ENCODE measurements at places on chromosomes 16 and 17.

- DNase-seq = peak; percentile 88
- H3K4me3 ChIP-seq = no peak overlapping the region
- no peaks in the 10 kb centered on the region for H3K27me3 ChIP-seq
Measured at GRCh38 chr16:86991679-86992078, 325.5 kb downstream of the C16orf95 start.

GRCh38 chr16:22648141-22648540 is 137.4 kb downstream of the NPIPB5 start:
- no peaks in the 10 kb centered on the region for H3K36me3 ChIP-seq
- no peak for DNase-seq
- H3K27me3 ChIP-seq = peaks cover 20% of the 10 kb centered on the region

DNA sequence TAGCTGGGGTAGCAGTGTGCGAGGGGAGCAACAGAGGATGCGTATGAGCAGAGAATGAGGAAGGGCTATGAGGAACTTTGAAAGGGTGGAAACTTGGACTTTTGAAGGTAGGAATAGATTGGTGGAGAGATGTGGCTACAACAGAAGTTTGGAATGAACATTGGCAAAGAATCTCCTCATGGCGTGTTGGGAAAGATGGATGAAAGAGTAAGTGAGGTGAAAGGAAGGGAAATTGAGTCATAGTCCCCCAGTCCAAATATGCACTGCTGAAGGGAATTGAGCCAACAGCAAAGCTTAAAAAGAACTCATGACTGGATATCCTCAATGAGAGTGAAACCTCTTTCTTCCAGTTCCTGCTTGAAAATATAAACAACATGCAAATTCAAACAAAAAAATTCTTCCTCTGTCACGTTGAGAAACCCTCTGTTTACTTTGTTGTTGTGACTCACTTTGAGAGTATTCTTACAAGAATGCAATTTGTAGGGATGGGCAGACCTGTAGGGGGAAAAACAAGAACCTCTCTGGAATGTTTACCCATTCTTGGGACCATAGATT is 313.2 kb upstream of the KCNJ16 start:
- DNase-seq = peak; percentile 99
- no peaks in the 10 kb centered on the region for H3K36me3 ChIP-seq
- H3K27ac ChIP-seq = peak overlapping the region; percentile 99
- H3K4me1 ChIP-seq = peaks cover 20% of the 10 kb centered on the region

DNA sequence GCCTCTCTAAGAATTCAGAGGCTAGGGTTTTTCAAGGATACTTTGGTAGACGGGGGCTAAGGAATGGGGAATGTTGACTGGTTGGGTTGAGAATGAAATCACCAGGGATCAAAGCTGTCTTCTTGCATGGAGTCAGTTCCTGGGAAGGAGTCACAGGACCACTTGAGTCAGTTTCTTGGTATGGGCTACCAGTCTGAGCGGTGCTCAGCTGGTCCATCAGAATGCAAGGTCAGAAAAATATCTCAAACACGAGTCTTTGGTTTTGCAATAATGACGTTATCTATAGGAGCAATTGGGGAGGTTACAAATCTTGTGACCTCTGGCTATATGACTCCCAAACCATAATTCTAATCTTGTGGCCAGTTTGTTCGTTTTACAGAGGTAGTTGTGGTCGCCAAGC is 18.4 kb downstream of the CHD9NB start:
- H3K27me3 ChIP-seq = no peaks in the 10 kb centered on the region
- H3K27ac ChIP-seq = no peak overlapping the region
- no peaks in the 10 kb centered on the region for H3K36me3 ChIP-seq
- DNase-seq = peak; percentile 52
- no peak overlapping the region for H3K4me3 ChIP-seq

- H3K27me3 ChIP-seq = no peaks in the 10 kb centered on the region
- no peaks in the 10 kb centered on the region for H3K36me3 ChIP-seq
- H3K4me3 ChIP-seq = no peak overlapping the region
- H3K4me1 ChIP-seq = peaks cover 8% of the 10 kb centered on the region
- no peak overlapping the region for H3K27ac ChIP-seq
Measured at GRCh38 chr17:64460955-64461354, 12.0 kb downstream of the MILR1 start.

DNA sequence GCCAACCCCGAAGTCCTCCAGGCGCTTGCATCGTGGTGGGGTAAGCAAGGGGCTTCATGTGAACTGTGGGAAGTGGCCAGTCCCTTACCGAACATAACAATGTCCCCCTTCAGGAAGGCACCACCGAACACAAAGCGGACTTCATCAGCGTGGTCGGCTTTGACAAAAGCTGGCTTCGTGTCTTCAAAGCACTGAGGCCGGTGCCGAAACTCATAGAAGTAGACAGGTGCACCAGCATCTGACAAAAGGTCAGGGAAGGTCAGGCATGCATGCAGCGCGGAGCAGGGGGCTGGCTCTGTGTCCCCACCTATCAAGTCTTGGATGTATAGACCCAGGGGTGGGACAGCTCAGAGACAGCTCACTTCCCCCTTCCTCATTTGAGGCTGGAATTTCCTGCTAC is 16.6 kb upstream of the CES1 start:
- no peaks in the 10 kb centered on the region for H3K36me3 ChIP-seq
- no peaks in the 10 kb centered on the region for H3K4me1 ChIP-seq
- no peak for DNase-seq
- H3K4me3 ChIP-seq = no peak overlapping the region
